ENCODE measurements at places on chromosomes 12 and 14.

- DNase-seq = peak; percentile 71
Measured at GRCh38 chr12:3398196-3398789, 92.7 kb upstream of the PRMT8 start.

GRCh38 chr12:47054659-47055058 lies 24.8 kb upstream of the PCED1B start:
- DNase-seq = no peak

GRCh38 chr14:33525626-33526025 lies 425.2 kb downstream of the EGLN3 start:
- DNase-seq = no peak

- no peak for DNase-seq
Measured at GRCh38 chr12:105334582-105334981, 4.1 kb downstream of the C12orf75 start.

- no peak for DNase-seq
Measured at GRCh38 chr12:119283310-119283709, 51.2 kb upstream of the CCDC60 start.

GRCh38 chr14:73878436-73878835 lies 8.2 kb upstream of the ZNF410 start:
- no peak for DNase-seq

- DNase-seq = no peak
Measured at GRCh38 chr12:130460611-130461446, 123.1 kb downstream of the PIWIL1 start.

DNA sequence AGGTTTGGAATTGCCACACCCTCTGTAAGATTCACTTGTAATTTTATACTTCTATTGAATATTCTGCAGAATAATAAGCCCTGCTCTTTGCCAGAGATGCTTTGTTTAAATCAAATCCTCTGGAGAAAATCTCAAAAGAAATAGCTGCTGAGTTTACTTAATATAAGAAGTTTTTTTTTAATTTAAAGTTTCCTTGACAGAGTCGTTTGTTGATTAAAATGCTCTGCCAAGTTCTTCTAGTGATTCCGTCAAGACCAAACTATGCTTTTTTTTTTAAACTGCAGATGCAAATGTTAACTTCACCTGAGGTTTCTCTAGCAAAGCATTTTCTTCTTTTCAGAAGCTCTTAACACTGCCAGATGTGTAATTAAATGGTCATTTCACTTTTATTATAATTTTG lies 13.4 kb upstream of the NAV3 start:
- DNase-seq = no peak

GRCh38 chr14:51041108-51041531 lies 53.8 kb downstream of the TRIM9 start:
- DNase-seq = no peak

GRCh38 chr14:35114036-35114435 lies 7.8 kb downstream of the PPP2R3C start:
- no peak for DNase-seq

DNA sequence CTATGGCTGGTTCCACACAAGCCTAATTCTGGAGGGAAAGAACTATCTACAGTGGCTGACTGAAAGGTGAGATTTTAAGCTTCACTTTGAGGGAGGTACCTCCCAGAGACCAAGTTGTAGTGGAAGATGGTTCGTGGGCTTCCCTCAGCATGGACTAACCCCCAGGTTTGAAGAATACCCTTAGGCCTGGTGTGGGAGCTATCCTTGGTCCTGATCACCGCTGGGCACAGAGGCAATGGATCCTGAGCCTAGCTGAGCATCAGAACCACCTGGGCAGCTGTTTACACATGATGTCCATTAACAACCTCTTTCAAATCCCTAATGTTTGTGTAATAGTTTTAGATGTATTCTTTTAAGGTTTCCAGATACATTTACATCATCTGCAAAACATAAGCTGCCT lies 10.3 kb downstream of the DAO start:
- no peak for DNase-seq

DNA sequence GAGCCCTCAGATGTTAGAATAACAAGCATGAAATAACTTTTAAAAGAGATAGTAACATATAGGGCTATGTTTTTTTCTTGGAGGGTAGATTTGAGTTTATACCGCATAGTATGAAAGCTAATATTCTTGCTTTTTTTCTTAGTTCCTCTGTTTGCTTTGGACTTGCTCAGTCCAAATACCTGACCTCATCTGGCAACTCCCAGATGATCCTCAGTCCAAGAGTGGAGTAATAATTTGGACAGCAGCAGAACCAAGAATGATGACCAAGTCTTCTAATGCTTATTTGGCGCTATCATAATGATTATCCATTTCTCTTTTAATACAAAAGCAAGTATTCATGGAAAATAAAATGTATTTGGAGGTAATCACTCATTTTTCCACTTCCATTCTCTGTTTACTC lies 45.6 kb downstream of the GUCY2C start:
- DNase-seq = no peak

GRCh38 chr14:44316647-44317440 lies 190.2 kb downstream of the FSCB start:
- no peak for DNase-seq

All from GM13977 (cell line).